ENCODE measurements at places on chromosomes 7 and 10.

DNA sequence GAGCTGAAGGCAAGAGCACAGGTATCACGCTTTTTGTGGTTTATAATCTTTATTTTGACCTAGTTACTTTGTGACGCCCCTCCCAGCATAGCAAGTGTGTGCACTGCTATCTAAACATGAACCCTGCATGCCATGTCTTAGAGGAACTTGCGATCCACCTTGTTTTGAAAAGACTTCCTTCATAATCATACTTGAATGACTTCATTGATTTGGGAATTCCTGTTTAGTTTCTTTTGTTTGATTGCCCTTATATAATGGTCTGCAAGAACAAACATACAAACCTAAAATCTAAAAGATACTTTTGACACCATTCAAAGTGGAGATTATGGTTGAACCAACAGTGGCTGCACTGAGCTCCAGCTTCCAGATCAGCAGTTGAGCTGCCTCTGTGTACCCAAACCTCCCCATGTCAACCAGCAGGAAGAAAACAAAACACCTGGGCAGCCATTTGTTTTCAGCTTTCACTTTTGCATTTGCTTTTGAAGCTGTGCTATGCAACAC, 132.6 kb downstream of the CELF2 start:
- no peak for DNase-seq

DNA sequence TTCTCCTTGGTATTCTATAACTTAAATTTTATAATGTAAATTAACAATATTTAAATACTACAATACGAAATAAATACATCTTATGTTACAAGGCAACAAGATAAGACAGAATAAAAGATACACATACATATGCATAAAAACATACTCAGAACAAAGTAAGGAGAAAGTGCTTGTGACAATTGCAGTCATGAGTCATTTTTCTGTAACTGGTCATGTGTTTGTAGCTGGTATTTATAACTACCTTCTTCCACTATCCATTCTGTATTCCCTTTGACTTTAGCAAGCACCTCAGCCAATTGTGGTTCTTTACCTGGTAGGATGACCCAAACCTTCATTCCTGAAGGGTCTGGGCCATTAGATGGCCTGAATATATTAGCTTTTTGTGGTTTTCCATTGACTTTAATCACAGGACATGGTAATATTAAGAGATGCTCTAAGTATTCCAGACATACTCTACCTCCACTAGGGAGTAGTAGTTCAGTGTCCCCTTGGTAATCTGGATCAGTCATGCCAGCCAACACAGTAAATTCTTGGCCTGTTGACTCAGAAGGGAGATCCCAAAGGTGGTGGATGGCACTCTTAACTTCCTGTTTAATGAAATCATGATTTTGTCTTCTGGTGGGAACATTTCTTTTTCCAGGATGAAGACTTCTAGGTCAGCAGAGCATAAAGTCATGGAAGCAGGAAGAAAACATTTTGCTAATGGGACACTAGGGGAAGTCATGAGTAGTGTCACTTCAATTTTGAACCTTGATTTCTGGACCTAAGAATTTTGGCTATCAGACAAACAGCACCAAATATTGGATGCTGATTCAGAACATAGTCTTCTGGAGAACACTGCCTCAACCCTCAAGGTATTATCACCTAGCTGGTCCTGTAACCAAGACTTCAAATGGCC, 733.7 kb upstream of the IGFBP3 start:
- DNase-seq, result no peak

GRCh38 chr10:37434091-37434490, 308.7 kb downstream of the ANKRD30A start:
- DNase-seq, result no peak

- no peak for DNase-seq
These were observed 23.6 kb downstream of the C10orf71 start for GRCh38 chr10:49322371-49323170.

DNA sequence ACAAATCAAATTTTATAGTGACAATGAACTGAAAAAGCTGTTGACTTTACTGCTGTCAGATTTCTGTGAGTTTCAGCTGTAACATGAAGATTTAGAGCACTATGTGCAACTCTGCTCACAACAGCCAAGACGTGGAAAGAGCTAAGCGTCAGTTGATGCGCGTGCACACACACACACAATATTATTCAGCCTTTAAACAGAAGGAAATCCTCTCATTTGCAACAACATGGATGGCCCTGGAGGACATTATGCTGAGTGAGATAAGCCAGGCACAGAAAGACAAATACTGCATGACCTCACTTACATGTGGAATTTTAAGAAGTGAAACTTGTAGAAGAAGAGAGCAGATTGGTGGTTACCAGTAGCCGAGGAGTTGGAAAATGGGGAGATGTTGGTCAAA, 82.8 kb upstream of the FRMD4A start:
- no peak for DNase-seq

DNA sequence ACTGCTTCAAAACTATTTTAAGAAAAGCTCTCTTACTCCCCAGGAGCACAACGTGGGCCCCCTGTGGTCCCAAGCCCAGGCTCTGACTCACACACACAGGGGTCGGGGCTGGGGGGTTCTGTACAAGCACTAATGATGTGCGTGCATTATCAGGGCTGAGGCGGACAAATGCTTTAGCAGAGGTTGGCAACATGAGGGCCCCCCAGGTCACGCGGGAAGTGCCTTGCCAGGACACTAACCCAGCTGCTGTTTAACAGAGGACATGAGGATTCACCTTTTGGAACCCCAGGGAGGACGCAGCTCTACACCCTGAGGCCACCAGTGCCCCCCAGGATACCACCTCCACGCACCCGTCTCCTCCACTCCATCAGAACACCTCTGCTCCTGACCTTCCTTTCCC, 342.8 kb downstream of the DNAJB6 start:
- DNase-seq, result no peak

DNA sequence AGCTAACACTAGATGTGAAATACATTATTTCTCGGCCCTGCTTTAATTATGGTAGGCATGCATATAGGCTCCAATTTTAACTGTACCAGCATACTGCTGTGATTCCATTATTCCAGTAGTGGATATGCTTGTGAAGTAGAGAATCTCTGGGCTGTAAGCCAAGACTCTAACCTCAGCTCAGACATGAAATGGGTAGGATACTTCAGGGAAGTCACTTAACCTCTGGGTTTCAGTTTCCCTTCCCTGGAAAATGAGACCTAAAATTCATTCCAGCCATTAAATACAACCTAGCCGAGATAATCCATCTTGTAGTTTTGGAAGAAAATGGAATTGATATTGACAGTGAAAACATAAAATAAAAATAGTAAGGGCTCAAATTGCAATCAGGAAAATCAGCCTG, 59.6 kb upstream of the TRIL start:
- DNase-seq, result no peak

DNA sequence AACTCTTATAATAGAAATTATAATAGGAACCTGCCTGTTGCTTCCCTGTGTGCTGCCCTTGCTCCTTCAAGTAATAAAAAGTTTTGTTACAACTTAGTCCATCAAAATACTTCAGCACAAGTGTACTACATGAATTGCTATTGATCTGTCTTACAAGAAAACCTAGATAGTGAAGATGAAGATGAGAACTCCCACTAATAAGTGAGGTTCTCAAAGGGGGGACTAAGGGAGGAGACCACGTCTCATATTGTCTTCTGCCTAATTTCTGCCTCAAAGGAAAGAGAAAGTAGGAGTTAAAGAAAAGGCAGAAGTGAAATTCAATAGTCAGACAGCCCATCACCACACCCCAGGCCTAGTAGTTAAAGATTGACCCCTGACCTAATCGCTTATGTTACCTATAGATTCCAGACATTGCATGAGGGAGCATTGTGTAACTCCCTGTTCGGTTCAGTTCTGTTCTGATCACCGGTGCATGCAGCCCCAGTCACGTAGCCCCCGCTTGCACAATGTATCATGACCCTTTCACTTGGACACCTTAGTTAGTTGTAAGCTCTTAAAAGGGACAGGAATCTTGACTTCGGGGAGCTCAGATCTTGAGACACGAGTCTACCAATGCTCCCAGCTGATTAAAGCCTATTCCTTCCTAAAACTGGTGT, 18.2 kb upstream of the CHST3 start:
- no peak for DNase-seq

GRCh38 chr10:33252794-33253203, 81.7 kb downstream of the NRP1 start:
- peak; percentile 75 for DNase-seq

GRCh38 chr10:31947144-31947926, 18.7 kb upstream of the ARHGAP12 start:
- peak; percentile 82 for DNase-seq

DNA sequence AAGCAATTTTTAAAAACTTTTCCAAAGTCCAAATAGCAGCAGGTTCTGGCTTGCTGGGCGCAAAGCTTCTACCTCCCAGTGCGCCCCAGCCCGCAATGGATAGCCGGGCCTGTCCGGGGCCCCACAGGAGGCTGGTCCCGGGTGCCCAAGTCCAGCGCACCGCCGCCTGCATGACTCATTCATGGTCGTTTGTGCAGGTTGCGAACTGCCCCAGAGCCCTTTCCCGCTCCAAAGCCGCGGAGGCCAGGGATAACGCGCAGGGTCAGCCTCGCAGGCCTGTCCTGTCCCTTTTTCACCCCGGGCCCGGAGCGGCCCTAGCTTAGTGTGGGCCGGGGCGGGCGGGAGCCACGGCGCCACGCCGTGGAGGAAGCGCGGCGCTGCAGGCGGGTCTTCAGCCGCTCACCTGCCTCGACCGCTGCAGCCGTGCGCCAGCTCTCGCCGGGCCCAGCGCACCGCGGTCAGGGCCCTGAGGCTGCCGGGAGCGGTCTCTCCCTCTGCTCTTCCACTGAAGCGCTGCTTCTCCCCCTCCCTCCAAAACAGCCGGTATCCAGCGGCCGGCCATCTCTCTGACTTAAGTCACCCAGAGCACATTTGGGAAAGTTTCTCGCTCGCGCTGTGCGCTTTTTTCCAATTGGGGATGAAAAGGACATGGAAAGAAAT, 1.7 kb upstream of the EGR2 start:
- peak; percentile 88 for DNase-seq

GRCh38 chr7:114921631-114922025, 266 bp upstream of the MDFIC start:
- DNase-seq, result peak; percentile 9

- no peak for DNase-seq
These were observed 141.2 kb upstream of the RNF32 start for GRCh38 chr7:156499247-156499881.

DNA sequence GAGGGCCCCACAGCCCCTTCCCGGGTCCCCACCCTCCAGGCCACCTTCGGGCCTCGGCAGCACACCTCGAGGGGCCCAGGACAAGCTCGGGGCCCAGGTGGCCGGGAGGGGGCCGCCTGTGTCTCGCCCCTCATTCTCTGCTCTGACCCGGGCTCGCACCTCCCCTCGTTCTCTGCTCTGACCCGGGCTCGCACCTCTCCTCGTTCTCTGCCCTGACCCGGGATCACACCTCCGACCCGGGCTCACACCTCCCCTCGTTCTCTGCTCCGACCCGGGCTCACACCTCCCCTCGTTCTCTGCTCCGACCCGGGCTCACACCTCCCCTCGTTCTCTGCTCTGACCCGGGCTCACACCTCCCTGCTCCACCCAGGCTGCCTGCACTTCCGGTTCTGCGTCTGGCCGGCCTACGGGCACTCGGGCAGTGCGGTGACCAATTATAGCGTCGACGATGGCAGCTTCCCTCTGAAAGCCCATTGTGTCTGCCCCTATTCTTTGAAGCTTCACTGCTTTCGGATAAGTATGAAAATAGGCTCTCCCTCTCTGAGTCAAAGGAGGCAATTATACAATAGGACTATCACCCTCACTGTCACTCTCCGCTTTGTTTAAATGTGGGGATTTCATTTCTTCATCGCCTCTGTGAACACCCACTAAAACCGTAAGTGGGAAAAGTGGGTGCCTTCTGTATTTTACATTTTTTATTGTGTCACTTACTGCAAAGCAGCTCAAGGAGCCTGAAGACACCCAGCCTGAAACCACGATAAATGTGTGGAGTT, 457.4 kb downstream of the DNAJB6 start:
- DNase-seq, result no peak

GRCh38 chr7:12610899-12611298, 40.4 kb downstream of the SCIN start:
- peak; percentile 13 for DNase-seq

- no peak for DNase-seq
These were observed 3.6 kb downstream of the CAMK2B start for GRCh38 chr7:44321796-44322195.

DNA sequence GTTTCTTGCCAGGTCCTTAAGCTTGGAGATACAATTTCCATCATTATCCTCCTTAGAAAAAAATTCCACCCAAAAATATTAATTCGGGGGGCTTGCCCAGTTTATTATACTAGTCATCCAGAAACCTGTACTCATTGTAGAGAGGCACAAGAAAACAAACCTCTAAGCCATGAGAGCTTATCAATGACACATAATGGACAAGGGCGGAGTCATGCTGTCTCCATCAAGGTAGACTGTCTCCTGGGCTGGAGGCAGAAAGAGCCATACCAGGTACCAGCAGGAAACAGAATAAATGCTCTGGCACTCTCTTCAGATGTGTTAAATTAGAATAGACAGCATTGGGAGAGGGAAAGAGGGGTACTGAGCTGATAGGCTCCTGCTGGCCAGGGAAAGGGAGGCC, 69.8 kb upstream of the GSDME start:
- DNase-seq, result no peak

DNA sequence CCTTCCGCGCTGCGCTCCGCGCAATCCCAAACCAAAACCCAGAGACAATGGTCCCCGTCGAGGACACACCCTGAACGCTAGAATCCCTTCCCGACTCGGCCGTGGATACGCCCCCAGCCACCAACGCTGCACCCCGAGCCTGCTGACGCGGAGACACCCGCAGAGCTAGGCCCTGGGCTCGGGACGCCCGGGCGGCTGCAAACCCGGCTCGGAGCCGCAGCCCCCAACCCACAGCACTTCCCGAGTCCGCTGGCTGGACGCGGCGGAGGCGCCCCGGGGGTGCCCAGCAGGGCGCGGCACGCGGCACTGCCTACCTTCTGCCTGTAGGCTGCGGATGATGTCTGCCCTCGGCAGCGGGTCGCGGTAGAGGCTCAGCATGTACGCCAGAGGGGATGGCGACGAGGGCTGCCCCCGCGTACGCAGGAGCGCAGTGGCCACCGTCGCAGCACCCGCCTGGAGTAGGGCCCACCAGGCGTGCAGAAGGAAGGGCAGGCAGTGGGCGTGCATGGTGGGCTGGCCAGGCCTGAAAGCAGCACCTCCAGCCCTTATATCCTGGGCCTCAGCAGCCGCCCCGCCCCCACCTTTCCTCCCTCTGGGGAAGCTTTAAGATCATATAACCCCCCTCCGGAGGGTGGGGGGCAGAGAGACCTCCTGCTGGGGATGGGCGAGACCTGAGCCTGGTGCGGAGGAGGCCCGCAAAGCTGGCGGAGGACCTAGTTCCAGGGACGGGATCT, at the start of gene NODAL:
NODAL (minus strand) TSS at position 521 of the 734 bp plus-strand sequence; CDS start at position 507, 14 bp downstream.
- DNase-seq, result no peak

Data from AG20443 (cell line).